ENCODE measurements at places on chromosomes 2 and 18.

- no peak for DNase-seq
Measured at GRCh38 chr18:44805176-44805575, 124.5 kb downstream of the SETBP1 start.

- no peak for DNase-seq
Measured at GRCh38 chr2:8534729-8535468, 147.0 kb upstream of the ID2 start.

- DNase-seq = no peak
Measured at GRCh38 chr18:45755934-45756333, 32.0 kb downstream of the SLC14A1 start.

DNA sequence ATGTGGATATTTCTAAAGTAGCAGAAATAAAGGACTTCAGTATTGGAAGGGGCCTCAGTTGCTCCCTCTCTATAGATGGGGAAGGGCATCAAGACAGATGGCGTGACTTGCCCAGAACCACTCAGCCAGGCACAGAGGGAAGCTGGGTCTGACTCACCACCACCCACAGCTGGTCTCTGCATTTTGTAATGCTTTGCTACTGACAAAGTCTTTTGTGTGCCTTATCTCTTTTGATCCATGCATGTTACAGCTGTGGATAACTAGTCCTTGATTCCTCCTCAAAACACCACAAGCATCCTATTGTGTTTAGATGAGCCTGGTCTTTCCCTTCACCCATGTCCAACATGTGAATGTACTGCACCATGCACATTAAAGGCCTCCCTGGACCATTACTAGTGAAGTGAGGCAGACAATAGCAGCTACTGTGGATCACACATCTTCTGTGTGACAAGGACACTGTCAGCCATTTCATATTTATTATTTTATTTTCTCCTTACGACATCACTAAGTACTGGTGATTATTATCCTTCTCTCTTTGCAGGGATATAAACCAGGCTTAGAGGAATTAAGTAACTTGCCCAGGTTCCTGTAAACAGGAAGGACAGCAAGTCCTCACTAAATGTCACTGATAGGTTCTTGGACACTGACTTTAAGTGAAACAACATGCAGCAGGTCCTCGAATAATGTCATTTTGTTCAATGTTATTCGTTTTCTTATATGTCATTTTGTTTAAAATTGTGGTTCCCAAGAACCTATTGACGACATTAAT, 29.6 kb upstream of the IL37 start:
- peak; percentile 60 for DNase-seq

DNA sequence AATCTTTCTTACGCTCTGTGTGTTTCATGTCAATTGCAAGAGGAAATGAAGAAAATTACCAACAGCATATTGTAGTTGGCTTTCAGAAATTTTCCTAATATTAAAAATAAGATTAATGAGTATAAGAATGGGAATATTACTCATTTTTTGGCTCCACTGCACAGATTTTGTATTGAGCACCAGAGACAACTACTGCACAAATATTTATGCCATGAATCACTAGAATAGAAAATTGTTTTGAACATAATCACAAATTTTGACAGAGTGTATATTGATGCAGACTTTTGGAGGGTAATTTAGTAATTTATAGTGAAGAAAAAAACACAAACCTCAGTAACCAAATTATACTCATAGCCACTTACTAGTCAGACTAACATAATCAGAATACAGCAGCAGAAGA, 118.3 kb downstream of the DOK6 start:
- DNase-seq = no peak

Measured in activated CD4-positive, alpha-beta T cell treated with anti-CD3 and anti-CD28 coated beads, Interleukin-2, amount 50 U/mL, for 48 hours (primary cell).